ENCODE measurements at places on chromosomes 3 and 15. TPM values are rescaled to one million over a fixed set of nuclear protein-coding genes. Genes with fewer than 3 reads are reported as not detected.
A peak's percentile ranks its signal among the peaks of the same experiment; 100 is the strongest.

The CPA3 gene
- not detected for total RNA-seq

- no peak overlapping the region for H3K27ac ChIP-seq
- H3K4me1 ChIP-seq: no peaks in the 10 kb centered on the region
- no peaks in the 10 kb centered on the region for H3K27me3 ChIP-seq
- no peak overlapping the region for H3K4me3 ChIP-seq
- no peak for DNase-seq
- H3K36me3 ChIP-seq: no peaks in the 10 kb centered on the region
Observed at GRCh38 chr3:35832140-35832571, 192.8 kb downstream of the ARPP21 start.

GRCh38 chr3:72655131-72655551 is 193.1 kb downstream of the SHQ1 start:
- no peak overlapping the region for H3K4me3 ChIP-seq
- H3K36me3 ChIP-seq: no peaks in the 10 kb centered on the region
- H3K27ac ChIP-seq: no peak overlapping the region
- H3K27me3 ChIP-seq: peaks cover 15% of the 10 kb centered on the region

- DNase-seq: no peak
- no peaks in the 10 kb centered on the region for H3K36me3 ChIP-seq
- no peak overlapping the region for H3K4me3 ChIP-seq
- no peaks in the 10 kb centered on the region for H3K4me1 ChIP-seq
- no peaks in the 10 kb centered on the region for H3K27me3 ChIP-seq
Observed at GRCh38 chr3:154843647-154844046, 236.5 kb upstream of the MME start.

GRCh38 chr3:104787306-104787705 is 579.4 kb upstream of the ALCAM start:
- no peak for DNase-seq
- no peak overlapping the region for H3K4me3 ChIP-seq
- no peaks in the 10 kb centered on the region for H3K4me1 ChIP-seq
- no peaks in the 10 kb centered on the region for H3K27me3 ChIP-seq
- H3K27ac ChIP-seq: no peak overlapping the region

The PTX3 gene
- total RNA-seq: not detected

- peaks cover 44% of the 10 kb centered on the region for H3K27me3 ChIP-seq
- no peaks in the 10 kb centered on the region for H3K36me3 ChIP-seq
- H3K27ac ChIP-seq: no peak overlapping the region
- H3K4me1 ChIP-seq: peaks cover 16% of the 10 kb centered on the region
Observed at GRCh38 chr15:68559345-68560310, 19.2 kb upstream of the CORO2B start.

DNA sequence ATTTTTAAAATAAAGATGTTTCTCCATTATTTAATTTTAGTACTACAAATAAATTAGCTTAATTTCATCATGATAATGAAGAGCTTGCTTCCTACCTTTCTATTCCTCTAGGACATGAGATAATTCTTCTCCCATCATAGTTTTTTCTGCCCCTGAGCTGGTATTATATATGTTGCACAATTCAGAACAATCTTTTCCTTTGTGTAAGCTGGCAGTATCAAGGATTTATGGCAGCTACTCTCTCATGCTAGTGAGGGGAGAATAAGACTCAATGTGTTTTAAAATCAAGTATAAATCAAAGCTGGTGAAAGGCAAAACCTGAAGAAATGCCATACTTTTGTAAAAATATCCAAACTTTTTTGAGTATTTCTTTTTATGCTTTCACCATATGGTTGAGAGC is 1405.3 kb downstream of the SI start:
- no peak for DNase-seq
- no peaks in the 10 kb centered on the region for H3K36me3 ChIP-seq
- no peak overlapping the region for H3K27ac ChIP-seq
- no peaks in the 10 kb centered on the region for H3K27me3 ChIP-seq
- no peaks in the 10 kb centered on the region for H3K4me1 ChIP-seq
- H3K4me3 ChIP-seq: no peak overlapping the region

The DZIP1L gene
- not detected for total RNA-seq

DNA sequence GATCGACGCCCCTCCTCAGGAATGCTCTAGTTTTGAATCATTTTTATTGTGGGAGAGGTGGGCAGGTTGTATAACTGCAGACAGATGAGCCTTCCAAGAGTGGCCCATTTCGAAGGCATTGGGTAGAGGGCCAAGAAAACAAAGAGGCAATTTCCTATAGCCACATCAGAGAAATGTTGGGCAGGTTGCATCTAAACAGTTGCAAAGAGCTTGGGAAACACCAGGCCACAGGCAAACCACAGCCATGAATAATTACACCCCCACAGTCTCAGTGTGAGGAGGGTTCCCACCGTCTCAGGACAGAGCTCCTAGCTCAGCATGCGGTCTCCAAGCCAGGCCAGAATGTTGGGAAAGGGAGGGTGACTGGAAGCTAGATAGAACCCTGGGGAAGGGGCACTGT is 257.3 kb downstream of the ABHD5 start:
- H3K27me3 ChIP-seq: peaks cover 10% of the 10 kb centered on the region
- peaks cover 22% of the 10 kb centered on the region for H3K4me1 ChIP-seq
- no peak overlapping the region for H3K4me3 ChIP-seq
- no peaks in the 10 kb centered on the region for H3K36me3 ChIP-seq
- H3K27ac ChIP-seq: no peak overlapping the region
- DNase-seq: no peak

DNA sequence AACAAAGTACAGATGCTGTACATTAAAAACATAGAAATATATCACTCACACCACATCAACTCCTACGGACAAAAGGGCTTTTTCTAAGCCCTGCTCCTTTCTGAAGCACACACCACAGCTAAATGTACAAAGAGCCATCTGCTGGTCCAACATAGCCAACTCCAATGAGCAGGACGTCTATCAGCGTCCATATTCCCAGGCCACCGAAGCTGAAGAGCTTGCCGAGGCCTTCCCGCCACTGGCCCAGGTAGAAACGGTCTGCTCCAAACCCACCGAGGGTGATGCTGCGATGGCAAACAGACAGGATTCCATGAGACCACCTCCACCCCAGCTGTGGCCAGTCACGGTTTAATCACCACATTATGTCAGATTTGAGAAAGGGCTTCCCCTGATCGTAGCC is 9.8 kb downstream of the TM2D3 start:
- H3K4me1 ChIP-seq: peaks cover 17% of the 10 kb centered on the region
- no peak overlapping the region for H3K4me3 ChIP-seq
- peaks cover 64% of the 10 kb centered on the region for H3K36me3 ChIP-seq
- no peaks in the 10 kb centered on the region for H3K27me3 ChIP-seq
- peak overlapping the region; percentile 61 for H3K27ac ChIP-seq

The NMNAT3 gene
- total RNA-seq: 0.18 TPM

DNA sequence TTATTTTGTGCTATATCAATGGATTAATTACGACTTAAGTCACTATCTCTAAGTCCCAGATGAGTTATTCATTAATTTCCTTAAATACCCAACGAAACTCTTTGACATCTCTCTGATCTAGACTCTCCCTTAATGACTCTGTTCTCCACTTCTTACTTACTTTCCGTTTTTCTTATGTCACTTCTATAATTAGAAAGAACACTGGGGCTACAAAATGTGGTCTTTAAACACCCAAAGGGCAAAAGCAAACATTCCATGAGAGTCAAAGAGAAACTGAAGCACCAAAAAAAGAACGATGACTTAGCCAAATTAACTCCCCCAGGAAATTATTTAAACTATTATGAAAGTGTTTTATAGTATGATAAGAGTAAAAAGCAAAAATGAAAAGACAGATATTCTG is 166.4 kb upstream of the UBE2E2 start:
- H3K27me3 ChIP-seq: no peaks in the 10 kb centered on the region
- DNase-seq: no peak
- no peak overlapping the region for H3K4me3 ChIP-seq

GRCh38 chr15:89376388-89376787 is 41.8 kb upstream of the POLG start:
- H3K36me3 ChIP-seq: no peaks in the 10 kb centered on the region

DNA sequence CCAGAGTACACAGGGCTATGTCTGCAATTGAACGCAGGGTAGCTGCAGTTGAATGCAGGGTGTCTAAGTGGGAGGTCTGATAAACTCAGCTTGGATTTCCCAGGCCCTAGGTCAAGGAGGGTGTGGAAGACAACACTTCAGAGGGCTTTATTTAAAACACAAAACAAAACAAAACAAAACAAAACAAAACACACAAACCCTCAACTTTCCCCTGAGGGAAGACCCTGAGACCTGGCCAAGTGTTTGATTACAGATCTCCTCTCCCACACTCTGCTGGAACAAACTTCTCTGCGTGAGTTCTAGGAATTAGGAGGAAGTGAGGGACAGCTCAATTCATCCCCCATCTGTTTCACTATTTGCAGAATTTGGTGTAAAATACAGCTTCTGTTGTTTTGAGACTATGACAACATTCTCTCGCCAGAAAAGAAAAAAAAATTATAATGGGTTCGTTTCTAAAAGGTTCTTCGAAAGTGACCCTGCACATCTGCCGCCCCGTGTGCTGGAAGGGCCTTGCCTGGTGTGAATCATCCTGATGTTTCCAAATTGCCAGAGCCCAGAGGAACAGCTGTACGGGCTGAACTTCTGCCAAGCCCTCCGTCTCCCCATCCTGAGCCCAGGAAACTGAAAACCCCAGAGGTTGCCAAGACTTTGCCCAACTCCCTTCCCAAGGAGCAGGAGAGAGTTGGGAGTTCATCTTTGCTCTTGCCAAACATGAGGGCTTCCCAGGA is 73.3 kb upstream of the RAD18 start:
- no peak for DNase-seq
- H3K4me1 ChIP-seq: peaks cover 5% of the 10 kb centered on the region
- no peaks in the 10 kb centered on the region for H3K27me3 ChIP-seq
- no peaks in the 10 kb centered on the region for H3K36me3 ChIP-seq

DNA sequence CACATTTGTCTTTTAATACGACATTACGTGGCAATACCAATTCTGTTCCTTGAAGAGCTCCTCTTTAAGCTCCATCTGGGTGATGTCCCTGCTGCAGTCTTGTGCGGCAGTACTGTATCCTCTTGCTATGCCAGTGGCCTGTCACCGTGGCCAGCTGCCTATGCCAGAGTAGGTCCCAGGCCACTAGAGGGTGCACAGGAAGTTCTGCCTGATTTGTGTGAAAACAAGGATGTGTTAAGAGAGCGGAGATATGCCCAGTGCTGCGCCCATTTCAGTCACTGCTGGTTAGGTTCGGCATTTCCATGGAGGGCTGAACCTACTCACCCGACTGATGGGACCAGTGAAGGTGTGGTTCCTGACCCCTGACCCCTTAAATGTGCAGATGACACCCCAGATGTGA is 25.2 kb downstream of the NIPA1 start:
- peaks cover 11% of the 10 kb centered on the region for H3K4me1 ChIP-seq
- H3K27ac ChIP-seq: no peak overlapping the region
- no peak overlapping the region for H3K4me3 ChIP-seq
- H3K27me3 ChIP-seq: no peaks in the 10 kb centered on the region
- peaks cover 12% of the 10 kb centered on the region for H3K36me3 ChIP-seq

The ZNF280D gene
- 17.5 TPM for total RNA-seq

- H3K27me3 ChIP-seq: no peaks in the 10 kb centered on the region
- H3K4me3 ChIP-seq: no peak overlapping the region
- H3K27ac ChIP-seq: no peak overlapping the region
- peaks cover 50% of the 10 kb centered on the region for H3K4me1 ChIP-seq
- no peak for DNase-seq
Observed at GRCh38 chr3:71112576-71112975, 471.0 kb downstream of the FOXP1 start.

DNA sequence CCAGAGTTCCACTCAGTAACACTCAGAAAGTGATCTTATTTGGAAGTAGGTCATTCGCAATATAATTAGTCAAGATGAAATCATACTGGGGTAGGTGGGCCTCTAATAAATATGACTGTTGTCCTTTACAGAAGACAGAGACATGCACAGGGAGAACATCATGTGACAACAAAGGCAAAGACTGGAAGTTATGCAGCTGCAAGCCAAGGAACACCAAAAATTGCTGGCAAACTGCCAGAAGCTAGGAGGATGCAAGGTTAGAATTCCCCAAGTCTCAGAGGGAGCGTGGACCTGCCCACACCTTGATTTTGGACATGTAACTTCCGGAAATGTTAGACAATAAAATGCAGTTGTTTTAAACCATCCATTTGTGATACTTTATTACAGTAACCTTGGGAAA is 471.5 kb upstream of the AGTR1 start:
- no peak overlapping the region for H3K27ac ChIP-seq
- H3K4me3 ChIP-seq: no peak overlapping the region
- no peaks in the 10 kb centered on the region for H3K36me3 ChIP-seq
- DNase-seq: no peak

DNA sequence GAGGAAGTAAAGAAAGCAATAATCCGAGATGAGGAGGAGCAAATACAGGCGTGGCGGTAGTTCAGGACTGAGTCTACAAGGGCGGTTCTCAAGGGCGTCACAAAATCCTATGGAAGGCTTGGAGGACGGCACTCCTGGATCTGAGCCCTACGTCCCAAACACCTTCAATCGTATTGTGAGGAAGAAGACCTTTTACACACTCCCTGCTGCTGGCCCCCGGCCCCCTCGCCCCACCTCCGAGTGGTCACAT is 747 bp downstream of the PLD1 start:
- H3K36me3 ChIP-seq: no peaks in the 10 kb centered on the region
- peak overlapping the region; percentile 77 for H3K4me3 ChIP-seq
- peaks cover 13% of the 10 kb centered on the region for H3K4me1 ChIP-seq
- H3K27ac ChIP-seq: peak overlapping the region; percentile 39
- DNase-seq: no peak

DNA sequence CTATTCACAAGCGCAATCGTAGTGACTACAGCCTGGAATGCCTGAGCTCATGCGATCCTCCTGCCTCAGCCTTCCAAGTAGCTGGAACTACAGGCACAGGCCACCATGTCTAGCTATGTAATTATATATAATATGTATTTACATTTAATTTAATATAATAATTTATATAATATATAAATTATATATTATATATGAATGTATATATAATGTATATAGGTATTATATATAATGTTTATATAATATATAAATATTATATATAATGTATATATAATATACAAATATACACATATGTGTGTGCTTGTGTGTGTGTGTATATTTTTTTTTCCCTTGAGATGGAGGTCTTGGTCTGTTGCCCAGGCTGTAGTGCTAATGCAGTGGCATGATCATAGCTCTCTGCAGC is 27.6 kb upstream of the ULK4 start:
- DNase-seq: no peak
- H3K36me3 ChIP-seq: no peaks in the 10 kb centered on the region
- H3K4me1 ChIP-seq: no peaks in the 10 kb centered on the region
- H3K4me3 ChIP-seq: no peak overlapping the region

- DNase-seq: no peak
- no peaks in the 10 kb centered on the region for H3K36me3 ChIP-seq
- no peak overlapping the region for H3K27ac ChIP-seq
Observed at GRCh38 chr3:29829340-29829739, 548.5 kb downstream of the RBMS3 start.
